ENCODE measurements at places on chromosomes 6 and 20.

DNA sequence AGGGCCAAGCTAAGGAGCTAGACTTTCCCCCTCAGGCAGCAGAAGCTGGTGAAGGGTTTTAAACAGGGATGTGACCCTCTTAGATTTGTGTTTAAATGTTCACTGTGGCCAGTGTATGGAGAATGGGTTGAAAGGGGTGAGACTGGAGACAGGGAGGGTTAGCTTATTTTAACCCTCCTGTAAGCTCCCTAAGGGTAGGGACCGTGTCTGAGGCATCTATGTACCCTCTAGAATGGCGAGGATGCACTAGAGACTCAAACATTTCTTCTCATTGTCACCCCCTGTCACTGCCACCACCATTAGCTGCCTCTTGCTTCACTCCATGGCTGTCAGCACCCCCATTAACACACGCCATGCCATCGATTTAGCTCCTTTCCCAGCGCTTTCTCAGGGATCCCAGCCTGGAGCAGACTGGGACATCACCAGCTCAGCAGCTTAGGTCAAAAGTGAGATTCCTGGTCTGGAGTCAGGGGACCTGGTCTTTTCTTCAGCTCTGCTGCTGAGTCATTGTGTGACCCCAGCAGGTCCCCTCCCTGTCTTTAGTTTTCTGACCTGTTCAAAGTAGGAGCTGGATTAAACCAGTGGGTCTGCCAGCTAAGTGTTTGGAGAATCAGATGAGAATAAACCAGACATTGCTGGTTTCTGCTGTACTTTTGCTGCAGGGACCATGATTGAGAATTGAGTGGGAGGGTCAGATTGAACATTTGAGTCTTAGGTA is 1.1 kb upstream of the SLC22A7 start:
- DNase-seq = no peak

GRCh38 chr6:10048370-10049297 is 366.2 kb downstream of the TFAP2A start:
- no peak for DNase-seq

DNA sequence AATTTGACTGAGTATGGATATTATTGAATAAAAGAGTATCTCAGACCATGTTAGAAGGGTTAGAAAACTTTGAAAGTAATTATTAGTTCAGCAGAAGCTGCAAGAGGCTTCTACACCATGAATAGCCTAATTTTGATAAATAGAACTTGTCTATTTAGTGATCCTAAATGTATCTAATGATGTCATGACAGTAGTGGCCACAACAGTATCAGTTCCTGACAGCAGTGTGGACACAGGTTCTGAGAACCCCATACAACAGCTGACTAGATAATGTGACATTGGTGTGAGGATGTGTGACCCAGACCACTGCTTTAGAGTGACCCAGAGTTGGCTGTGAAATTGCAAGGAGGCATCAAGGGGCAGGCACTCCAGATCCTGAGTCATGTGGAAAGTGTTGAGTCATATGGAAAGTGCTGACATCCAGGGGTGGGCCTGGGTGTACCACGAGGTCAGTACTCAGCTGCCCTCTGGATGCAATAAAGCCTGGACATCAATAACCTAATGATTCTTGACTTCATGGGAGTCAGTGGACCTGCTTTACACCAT is 754.7 kb downstream of the DHX35 start:
- DNase-seq = no peak

DNA sequence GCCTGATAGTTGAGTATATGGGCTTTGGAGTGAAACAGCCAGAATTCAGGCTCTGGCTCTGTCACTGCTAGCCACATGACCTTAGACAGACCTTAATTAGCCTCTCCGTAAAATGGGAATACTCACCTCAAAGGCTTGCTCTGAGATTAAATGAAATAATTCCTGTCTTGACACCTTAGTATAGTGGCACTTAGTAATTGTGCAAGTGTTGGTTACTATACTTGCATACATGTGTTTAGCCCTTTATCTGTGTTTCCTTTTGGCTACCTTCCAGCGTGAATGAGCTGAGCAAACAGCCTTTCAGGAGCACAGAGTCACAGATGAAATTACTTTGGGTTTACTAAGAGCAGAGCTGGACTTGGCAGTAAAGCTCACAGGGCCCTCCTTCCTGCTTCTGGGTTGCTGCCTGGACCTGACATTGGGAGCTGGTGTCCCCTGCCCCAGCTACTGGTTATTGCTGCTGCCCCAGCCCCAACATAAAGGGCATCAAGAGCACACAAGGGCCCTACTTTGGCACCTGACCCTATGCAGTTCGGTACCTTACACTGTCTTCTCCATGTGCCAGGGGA is 32.8 kb downstream of the CD164 start:
- DNase-seq = no peak

GRCh38 chr6:38234934-38235682 is 404.6 kb downstream of the BTBD9 start:
- DNase-seq = no peak

DNA sequence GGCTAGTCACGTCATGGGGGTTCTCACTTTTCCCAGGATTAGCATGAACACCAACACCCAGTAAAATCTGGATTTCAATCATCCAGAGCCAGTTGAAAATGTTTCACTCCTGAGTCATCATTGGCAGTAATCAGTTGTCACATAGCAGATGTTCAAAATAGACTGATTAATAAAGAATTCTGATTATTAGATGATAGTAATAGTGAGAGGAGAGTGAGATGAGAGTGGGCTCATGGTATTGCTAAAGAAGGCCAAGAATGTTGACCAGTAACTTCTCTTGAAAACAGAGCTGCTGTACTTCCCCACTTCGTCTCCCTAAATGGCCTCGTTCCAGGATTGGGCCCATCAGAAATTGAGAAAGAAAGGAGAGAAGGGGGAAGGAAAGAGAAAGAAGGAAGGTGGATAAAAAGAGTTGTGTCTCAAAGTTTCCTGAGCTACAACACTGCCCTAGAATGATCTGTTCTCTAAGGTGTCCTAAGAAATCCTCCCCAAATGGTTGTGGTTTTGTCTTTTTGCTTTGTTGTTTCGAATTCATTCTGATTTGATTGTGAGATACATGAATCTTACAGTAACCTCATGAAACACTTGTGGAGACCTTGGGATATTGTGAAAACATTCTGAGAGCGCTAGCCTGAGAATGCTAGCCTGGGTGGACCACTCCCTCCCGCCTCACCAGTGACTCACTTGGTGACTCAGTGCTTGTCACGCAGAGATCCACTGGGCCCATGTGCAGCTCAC is 502.2 kb upstream of the JARID2 start:
- DNase-seq = peak; percentile 82

- DNase-seq = no peak
Measured at GRCh38 chr6:56890066-56890465, 64.8 kb upstream of the BEND6 start.

DNA sequence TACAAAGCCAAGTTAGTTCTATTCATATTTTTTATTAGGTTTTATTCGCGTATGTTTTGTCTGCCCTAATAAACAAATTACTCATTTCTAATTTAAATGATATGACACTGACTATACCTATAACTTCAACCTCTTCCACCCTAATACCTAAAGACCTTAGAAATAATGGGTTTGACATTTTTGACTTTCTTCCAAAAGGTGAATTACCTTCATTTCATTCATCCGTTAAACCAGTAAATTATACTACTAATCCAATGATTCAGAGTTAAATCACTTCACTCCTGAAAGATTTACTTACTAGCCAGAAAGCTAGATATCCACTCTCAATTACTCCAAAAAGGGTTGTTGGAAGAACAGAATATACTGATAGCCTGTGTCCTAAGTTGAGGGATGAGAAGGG is 5.2 kb downstream of the MRPS10 start:
- DNase-seq = no peak

GRCh38 chr6:36724514-36725390 is 27.1 kb downstream of the RAB44 start:
- DNase-seq = peak; percentile 30

- no peak for DNase-seq
Measured at GRCh38 chr6:30657454-30657853, 10.5 kb downstream of the C6orf136 start.

- DNase-seq = peak; percentile 44
Measured at GRCh38 chr6:157761331-157761921, 61.6 kb upstream of the SNX9 start.

DNA sequence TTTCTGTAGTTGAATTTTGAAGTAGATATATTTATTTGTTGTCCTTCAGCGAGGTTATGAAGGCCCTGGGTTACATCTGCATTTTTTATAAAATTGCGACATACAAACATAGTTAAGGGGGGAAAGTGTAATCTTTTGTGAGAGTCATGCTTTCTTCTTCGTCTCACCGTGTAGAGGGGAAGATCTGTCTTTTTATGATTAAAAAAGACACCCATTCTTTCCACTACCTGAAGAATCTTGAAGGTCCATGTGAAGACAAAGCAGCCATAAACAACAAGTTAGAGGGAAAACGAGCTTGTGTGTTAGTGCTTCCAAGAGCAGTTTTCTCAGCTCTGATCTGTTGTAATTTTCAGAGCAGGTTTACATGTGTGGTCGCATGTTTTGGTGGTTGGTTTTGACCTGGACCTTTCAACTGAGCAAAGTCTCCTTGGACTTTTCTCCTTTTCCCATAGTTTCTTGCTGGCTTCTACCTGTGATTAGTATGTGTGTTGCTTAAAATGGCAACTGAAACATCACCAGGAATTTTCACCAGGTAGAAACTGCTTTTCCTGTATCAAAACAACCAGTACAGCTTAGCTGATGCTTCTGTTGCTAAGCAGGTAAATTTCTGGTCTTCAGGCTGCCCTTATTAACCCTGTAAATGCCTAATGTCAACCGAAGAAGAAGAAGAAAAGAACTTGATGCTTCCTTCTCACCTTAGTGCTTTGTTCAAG is 37.3 kb downstream of the RREB1 start:
- DNase-seq = no peak

DNA sequence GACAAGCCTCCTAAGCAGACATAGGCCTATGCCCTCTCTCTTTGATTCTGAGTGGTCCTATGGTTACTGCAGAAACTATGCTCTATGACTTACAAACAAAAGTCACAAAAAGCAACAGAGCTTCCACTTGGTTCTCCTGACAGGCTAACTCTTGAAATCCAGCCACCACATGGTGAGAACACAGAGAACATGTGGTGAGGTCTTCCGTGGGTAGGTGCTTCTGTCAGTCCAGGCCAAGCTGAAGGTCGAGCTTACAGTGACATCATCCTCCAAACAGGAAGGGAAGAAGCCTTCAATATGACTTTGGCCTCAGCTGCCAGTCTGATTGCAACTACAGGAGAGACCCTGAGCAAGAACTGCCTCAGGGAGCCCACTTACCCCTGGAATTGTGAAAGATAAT is 265.5 kb downstream of the TBX18 start:
- DNase-seq = no peak

DNA sequence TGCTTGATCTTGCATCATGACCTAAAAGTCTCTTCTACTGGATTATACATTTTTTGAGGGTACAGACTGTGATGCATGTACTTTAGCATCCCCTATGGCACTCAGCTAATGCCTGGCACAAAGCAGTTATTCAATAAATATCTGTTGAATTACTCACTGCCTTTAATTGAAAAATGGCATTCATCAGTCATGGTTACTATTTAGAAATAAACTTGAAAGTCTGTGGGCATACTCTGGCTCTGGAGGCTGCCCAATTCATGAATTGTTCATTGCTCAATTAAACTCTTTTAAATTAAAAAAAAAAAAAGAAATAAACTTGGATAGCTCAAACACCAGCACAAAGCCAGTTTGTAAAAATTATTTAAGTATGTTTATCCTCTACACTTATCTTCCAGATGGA is 40.0 kb downstream of the HEBP2 start:
- DNase-seq = no peak

GRCh38 chr6:161549977-161550655 is 276.3 kb upstream of the AGPAT4 start:
- no peak for DNase-seq

DNA sequence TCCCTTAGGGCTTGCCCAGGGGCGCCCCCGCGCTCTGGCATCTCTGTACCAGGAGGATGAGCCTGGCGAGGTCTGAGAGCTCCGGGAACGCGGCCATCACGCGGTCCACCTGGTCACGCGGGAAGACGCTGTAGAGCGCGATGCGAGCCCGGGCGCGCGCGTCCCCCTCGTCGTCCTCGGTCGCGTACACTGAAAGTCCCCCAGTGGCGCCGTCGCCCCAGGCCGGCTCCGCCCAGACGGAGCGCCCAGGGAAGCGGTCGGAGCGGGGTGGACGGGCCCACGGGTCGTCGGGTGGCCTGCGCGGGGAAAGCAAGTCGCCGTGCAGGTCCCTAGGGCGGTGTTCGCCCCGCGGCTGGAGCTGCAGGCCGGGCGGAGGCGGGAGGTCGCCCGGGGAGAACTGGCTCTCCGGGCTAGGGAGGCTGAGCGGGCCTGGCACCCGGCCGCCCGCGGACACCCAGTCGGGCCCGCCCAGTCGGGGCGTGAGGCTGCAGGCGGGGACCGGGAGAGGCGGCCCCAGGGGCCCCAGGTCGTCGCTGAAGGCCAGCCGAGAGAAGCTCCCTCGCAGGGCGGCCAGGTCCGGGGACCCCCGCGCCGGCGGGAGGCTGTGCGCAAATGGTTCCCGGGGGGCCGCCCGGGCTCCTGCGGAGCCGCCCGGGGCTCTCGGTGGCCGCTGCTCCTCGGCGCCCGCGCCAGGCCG is 34.0 kb downstream of the ZC3H12D start:
- DNase-seq = no peak

All from activated T-cell treated with anti-CD3 and anti-CD28 coated beads for 24 hours (primary cell).